ENCODE measurements at places on chromosomes 5 and 9. TPM values are rescaled to one million over a fixed set of nuclear protein-coding genes. Genes with fewer than 3 reads are reported as not detected.
A peak's percentile ranks its signal among the peaks of the same experiment; 100 is the strongest.

- DNase-seq, result no peak
Measured at GRCh38 chr5:151565971-151566370, 25.2 kb downstream of the FAT2 start.

- no peak for DNase-seq
Measured at GRCh38 chr5:128409166-128409800, 128.8 kb downstream of the FBN2 start.

STK10 gene
- 20.0 TPM for polyA plus RNA-seq

DNA sequence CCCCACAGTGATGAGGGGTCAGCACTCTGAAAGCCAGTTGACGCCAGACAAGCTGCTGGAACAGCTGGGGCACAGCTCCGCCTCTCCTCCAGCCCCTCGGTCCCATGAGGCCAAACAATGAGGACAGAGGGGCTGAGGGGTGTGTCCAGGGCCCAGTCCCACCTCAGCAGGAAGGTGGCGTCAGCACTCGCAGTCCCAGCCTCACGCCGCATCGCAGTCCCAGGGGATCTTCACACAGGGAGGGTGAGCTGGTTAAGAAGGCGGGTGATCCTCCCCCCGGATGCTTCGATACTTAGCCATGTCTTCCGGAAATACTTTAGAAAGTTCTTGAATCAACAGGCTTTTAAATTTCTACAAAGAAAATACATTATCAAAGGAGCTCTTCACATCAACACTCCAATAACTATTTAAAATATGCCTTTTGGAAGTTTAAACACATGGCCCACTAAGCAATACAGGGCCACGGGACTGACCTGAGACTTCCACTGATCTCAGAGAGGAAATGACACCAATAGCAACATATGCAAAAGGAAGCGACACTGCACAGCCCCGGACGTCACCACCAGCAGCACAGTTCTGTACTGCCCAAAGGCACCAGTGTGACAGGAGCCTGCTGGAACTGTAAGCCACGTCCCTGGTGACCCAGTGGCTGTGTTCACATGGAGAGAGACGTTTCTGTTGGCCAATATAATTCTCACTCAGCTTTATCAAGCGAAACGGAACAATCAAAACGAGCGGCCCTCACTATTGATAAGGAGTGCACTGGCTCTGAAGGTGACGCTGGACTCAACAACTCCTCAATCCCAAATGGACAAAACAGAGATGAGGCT lies 5.9 kb downstream of the MED10 start:
- DNase-seq, result no peak

DNA sequence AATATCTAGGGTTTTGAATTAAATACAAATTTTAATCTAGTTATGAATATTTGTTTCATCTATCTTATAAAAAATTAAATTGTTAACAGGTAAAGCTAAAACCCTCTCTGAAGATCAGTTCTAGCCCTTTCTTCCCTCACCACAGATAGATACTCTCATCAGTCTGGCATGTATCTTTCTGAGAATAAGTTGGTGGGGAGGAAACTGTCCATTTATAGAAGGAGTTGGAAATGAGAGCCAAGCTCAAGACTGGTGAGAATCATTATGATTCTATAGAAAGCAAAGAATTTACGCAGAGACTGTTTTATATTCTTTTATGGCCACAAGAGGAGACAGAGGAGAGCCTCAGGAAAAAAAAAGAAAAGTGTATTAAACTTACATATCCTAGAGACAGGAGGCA lies 59.0 kb downstream of the STARD4 start:
- no peak for DNase-seq

DNA sequence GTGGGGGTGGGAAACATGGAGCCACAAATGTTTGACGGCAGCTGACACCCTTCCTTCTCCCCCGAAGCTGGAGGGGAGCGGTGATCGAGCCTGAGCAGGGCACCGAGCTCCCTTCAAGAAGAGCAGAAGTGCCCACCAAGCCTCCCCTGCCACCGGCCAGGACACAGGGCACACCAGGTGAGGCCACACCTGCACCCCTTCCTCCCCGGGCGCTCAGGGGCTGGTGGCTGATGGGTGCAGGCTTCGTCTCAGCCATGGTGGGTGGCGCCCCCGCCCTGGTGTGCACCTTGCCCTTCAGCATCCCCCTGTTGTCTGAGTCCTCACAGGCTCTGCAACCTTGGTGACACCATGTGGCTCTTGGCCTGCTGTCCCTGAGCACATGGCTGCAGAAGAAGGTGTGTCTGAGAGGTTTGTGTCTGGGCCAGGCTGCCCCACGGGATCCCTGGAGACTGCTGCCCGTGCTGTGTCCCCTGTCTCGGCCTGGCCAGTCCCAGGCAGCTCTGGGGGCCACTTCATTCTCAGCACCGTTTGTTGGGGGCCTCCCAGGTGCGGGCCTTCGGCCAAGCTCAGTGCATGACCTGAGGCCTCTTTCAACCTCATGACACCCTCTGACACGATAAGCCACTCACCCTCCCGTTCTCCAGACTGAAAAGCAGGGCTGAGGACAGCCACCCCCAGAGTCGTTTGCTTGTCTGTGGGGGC lies 11.1 kb downstream of the MAN1B1 start:
- DNase-seq, result no peak

DNA sequence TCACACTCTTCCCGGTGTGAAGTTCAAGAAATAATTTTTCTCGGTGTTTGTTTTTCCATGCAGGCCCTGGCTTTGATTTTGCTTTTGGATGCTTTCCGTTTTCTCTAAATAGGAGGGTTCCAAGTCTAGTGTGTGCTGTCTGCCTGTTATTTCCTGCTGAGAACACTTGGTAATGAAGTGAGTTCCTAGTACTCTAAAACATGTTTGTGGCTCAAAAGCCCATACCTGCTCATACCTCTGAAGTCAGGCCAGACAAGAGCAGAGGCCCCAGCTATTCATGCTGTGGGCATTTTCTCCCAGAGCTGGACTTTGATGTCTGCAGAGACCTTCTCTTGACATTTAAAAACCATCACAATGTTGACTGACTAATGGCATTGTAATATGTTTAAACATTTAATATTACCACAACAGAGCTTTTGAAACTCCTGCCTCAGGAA lies 211.2 kb downstream of the GOLPH3 start:
- DNase-seq, result peak; percentile 24

- no peak for DNase-seq
Measured at GRCh38 chr5:133029416-133029815, 3.1 kb upstream of the ZCCHC10 start.

TAF11L14 gene
- polyA plus RNA-seq, result not detected

DNA sequence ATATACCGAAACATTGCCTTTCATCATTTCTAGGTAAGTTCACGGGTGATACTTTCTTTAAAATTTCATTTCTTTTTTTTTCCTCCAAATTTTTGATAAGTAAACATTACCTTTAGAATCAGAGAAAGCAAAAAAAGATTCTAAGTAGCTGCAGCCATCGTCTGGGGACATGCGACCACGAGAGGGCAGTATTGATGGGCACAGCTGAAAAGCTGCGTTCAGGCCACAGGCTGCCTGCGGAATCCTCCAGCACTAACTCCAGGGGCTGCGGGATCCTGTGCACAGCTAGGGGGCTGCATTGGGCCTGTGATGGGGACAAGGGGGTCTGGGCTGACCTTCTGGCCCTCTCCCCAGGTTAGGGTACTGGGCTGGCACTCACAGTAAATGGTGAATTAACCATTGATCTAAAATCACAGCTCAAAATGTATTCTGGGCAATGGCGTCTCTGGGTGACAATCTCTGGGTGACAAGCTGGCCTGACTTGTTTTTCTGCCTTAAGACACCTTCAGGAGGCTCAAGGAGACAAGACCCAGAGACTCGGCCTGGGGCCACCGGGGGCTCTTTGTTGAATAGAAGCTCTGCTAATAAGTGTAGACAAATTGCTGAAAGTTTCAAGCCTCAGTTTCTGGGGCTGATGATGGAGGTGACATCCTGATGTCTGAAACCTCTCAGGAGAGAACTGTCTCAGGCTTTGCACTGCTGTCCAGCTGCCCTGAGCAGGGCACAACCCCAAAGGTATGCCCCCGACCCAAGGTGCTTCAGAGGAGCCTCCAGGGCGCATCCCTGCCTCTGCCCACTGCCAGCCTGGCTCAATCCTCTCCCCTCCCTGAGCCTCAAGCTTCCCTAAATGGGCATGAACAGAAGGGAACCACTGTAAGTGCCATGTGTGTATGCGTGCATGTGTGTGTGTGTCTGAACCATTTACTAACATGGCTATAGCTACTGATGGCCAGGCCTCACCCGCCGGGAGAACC lies 44.3 kb upstream of the SARDH start:
- peak; percentile 52 for DNase-seq

DNA sequence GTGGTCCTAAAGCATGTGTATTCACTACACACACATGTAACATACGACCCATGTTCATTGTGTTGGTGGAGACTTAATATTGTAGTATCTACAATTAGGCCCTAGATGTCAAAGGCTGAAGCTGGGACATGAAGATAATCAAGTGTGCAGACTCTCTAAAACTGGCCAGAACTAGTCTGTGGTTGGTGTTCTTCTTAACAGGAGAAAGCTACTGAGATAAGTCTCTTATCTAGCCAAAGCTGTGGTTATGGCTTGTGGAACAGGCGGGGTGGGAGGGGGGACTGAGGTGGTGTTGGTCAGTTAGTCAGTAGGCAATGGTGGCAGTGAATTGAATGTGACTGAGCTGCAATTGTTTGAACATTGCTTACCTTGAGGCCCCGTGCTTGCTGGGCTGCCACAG lies 112.7 kb upstream of the SLC24A2 start:
- no peak for DNase-seq

- no peak for DNase-seq
Measured at GRCh38 chr5:151019331-151019730, 1.1 kb upstream of the GPX3 start.

SLC46A2 gene
- polyA plus RNA-seq, result 0.55 TPM

DNA sequence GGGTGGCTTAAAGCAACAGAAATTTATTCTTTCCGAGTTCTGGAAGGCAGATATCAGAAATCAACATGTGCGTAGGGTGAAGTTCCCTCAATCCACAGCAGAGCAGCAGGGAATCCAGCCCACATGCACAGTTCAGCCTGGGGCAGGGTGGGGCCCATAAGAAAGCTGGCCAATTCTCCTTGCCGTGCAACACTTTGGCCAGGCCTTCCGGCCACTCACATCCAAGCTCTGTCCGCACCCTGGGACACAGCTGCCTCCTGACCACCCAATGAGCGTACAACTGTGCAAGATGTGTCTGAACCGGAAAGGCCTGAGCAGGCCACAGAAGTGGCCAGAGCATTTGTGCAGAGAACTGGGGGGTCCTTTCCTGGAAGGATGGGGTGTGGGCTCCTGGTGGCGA lies 274.9 kb downstream of the GADD45G start:
- no peak for DNase-seq

PLPP6 gene
- polyA plus RNA-seq, result 9.8 TPM

Measured in right lung (tissue), 10 donors.